ENCODE measurements at places on chromosomes 1 and 21. TPM values are rescaled to one million over a fixed set of nuclear protein-coding genes. Genes with fewer than 3 reads are reported as not detected.

Gene ATP1A4
- total RNA-seq = not detected

Gene ABCA4
- total RNA-seq = not detected

Gene IRF6
- 0.74 TPM for total RNA-seq

DNA sequence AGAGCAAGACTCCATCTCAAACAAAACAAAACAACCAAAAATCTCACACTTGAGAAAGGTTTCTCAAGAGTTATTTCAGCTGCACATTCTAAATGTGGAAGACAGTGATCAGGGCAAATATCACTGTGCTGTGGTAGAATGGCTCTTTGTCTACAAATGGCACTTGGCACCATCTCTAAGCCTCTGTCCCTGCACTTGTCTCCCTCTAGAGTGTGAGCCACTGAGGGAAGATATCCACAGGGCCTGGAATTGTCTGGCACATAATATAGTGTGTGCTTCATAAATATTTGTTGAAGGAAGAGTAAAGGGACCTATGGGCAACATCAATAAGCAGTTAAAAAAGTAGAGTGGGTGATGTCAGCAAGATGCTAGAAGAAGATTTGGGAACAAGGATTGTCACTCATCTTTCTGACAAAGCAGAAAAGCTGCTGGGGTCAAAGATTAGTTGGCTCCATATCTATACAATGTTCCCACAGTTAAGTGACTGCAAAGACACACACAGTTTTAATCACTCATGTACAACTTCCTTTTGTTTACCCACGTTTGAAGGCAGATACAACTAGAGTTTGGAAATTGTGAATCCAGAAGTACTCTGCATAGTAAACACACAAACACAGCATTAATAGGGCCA, 19.1 kb downstream of the CD101 start:
- peaks cover 13% of the 10 kb centered on the region for H3K36me3 ChIP-seq
- peaks cover 9% of the 10 kb centered on the region for H3K4me1 ChIP-seq
- no peaks in the 10 kb centered on the region for H3K27me3 ChIP-seq
- no peak overlapping the region for H3K4me3 ChIP-seq
- no peak for DNase-seq

- H3K4me1 ChIP-seq = peaks cover 20% of the 10 kb centered on the region
- no peak overlapping the region for H3K4me3 ChIP-seq
- H3K36me3 ChIP-seq = no peaks in the 10 kb centered on the region
- no peaks in the 10 kb centered on the region for H3K27me3 ChIP-seq
- H3K27ac ChIP-seq = no peak overlapping the region
These were observed 116.9 kb upstream of the RAB4A start for GRCh38 chr1:229153955-229154548.

DNA sequence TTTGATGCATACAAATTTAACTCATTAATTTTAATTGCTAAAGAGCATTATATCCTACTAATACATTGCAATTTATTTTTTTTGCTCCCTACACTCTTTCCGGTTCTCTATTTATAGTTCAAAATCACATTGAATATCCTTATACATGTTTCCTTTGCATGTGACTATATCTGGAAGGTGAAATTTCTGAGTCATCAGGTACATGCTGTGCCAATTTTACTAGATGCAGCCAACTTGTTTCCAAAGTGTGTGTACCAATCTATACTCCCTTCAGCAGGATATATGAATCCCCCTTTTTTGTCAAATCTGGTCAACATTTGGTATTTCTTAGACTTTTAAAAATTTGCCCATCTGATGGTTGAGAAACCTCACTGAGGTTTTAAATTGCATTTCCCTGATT, 602.9 kb upstream of the CAMK1G start:
- no peak overlapping the region for H3K27ac ChIP-seq
- DNase-seq = no peak
- no peak overlapping the region for H3K4me3 ChIP-seq

DNA sequence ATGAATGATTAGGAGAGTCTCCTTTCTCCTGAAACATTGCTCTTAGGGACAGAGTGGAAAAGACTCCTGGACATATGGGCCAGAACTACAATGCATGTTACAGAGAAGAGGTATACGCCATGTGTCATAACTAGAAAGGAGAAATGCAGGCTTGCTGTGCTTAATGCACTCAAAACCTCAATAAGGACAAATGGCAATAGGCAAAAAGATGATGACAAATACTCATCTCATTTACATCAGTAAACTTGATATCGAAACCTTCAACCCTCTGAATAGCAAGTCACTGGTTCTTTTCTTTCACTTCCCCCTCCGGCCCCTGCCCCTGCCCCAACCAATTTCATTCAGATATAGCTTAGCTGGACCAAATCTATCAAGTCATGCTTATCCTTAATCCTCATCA, 1.9 kb upstream of the GPR88 start:
- H3K27me3 ChIP-seq = peaks cover 16% of the 10 kb centered on the region
- H3K27ac ChIP-seq = no peak overlapping the region
- peak; percentile 19 for DNase-seq
- H3K4me3 ChIP-seq = no peak overlapping the region

DNA sequence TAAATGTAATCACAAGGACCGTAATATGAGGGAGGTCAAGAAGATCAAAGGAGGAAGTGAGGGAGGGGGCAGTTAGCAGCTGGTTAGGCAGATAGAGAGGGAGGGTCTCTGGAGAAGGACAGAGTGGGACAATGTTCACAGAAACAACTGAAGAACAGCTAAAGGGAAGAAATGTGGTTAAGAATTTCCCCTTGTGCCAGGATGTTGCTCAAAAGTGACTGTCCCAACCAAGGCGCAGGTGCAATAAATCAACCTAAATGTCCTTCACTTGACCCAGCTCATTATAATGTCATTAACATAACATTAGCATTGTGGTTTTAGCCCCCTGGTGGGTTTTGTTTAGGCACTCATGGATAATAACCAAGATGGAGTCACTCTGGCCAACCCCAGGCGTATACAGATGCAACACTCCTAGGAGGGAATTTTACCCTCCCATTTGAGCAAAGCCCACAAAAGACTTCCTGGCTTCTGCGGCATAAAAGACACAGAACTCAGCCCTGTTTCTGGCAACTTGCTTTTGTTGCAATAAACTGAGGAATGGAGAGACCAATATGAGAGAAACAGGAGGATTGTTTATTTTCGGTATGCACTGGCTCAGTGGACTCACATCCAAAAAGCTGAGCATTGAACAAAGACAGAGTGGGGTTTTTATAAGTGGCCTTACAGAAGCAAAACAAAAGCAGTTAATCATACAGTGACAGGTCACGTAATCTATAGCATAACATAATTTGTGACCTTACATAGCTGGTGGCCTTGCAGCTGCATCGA, 7.3 kb upstream of the CA6 start:
- peaks cover 32% of the 10 kb centered on the region for H3K4me1 ChIP-seq
- no peak overlapping the region for H3K4me3 ChIP-seq
- DNase-seq = no peak
- no peaks in the 10 kb centered on the region for H3K36me3 ChIP-seq

GRCh38 chr1:162035241-162035640, 11.6 kb upstream of the OLFML2B start:
- peaks cover 5% of the 10 kb centered on the region for H3K4me1 ChIP-seq
- no peak overlapping the region for H3K27ac ChIP-seq
- H3K27me3 ChIP-seq = peaks cover 2% of the 10 kb centered on the region

DNA sequence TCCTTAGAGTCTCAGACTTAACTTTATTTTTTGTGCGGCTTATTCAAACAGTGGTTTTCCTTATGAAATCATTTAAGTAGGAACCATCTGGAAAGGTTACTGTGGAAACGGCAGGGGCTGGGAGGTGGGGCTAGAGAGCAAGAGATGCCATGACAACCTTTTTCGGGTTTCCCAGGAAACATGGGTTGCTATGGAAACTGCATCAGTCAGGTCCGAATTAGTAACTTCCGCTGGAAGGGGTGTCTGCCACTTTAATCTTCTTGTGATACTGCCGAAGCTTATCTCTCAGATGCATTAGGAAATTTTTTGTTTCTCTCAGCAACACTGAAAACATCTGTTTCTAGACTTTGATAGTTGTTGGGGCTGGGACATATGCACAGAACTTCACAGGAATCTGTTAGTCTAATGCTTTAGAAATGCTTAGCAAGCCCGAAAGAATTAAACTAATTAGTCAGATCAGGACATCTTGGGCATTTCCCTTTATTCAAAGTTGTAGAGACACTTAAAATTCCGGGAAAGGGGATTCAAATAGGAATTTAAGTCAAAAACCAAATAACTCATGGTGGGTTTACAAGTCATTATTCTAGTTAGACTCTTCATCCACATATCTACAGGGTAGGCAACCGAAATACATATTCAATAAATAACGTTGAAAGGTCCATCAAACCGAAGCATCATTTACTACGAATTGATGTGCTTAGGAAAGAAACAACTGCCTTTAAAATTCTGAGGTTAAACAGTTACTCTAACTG, 2.6 kb downstream of the KCNA3 start:
- H3K27ac ChIP-seq = peak overlapping the region; percentile 95
- no peaks in the 10 kb centered on the region for H3K27me3 ChIP-seq
- peaks cover 35% of the 10 kb centered on the region for H3K36me3 ChIP-seq
- peak overlapping the region; percentile 99 for H3K4me3 ChIP-seq
- peak; percentile 43 for DNase-seq

- peaks cover 23% of the 10 kb centered on the region for H3K4me1 ChIP-seq
- DNase-seq = peak; percentile 27
- H3K4me3 ChIP-seq = peak overlapping the region; percentile 77
- no peaks in the 10 kb centered on the region for H3K27me3 ChIP-seq
These were observed 629 bp downstream of the CTNNBIP1 start for GRCh38 chr1:9909234-9910046.

DNA sequence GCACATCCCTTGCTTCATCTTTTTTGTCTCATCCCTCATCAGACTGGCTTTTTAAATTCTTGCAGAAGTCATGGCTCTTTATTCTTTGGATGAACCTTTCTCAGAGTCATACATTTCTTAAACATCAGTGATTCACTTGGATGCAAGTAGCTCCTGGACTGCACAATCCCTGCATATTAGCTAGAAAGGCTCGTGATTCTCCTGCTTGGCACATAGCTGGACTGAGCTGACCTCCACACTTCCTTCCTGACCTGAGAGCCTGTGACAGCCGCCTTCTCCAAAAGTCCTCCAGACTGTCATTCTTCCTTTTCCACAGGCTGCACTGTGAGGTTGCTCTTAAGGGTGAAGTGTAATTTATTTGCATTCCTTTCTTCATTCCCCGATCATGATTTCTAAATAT, 109.4 kb downstream of the RGL1 start:
- H3K27me3 ChIP-seq = no peaks in the 10 kb centered on the region
- peaks cover 2% of the 10 kb centered on the region for H3K36me3 ChIP-seq
- peaks cover 9% of the 10 kb centered on the region for H3K4me1 ChIP-seq
- no peak overlapping the region for H3K4me3 ChIP-seq

GRCh38 chr1:48291421-48291820, 68.9 kb downstream of the SLC5A9 start:
- no peaks in the 10 kb centered on the region for H3K4me1 ChIP-seq
- H3K27ac ChIP-seq = no peak overlapping the region
- no peak for DNase-seq

DNA sequence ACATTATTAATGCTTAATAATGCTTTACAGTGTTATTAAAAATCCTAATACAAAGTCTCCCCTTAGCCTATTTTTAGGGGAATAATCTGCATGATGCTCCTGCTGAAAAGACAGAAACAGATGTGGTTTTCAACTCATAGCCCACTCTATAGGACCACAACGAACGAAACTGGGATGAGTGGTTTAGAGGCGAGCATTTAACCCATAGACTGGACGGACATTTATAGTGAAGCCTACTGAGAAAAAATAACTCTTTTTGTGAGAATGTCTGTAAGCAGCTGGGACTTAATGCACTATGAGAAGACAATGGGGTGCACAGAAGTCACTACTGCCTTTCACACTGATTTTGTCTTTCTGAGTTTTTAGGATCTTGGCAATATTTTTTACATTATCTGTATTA, 1599.6 kb upstream of the B3GALT2 start:
- no peak for DNase-seq
- no peak overlapping the region for H3K4me3 ChIP-seq
- H3K4me1 ChIP-seq = no peaks in the 10 kb centered on the region
- H3K27ac ChIP-seq = no peak overlapping the region
- H3K36me3 ChIP-seq = no peaks in the 10 kb centered on the region
